ENCODE measurements at places on chromosomes 11 and 22. TPM values are rescaled to one million over a fixed set of nuclear protein-coding genes. Genes with fewer than 3 reads are reported as not detected.

DNA sequence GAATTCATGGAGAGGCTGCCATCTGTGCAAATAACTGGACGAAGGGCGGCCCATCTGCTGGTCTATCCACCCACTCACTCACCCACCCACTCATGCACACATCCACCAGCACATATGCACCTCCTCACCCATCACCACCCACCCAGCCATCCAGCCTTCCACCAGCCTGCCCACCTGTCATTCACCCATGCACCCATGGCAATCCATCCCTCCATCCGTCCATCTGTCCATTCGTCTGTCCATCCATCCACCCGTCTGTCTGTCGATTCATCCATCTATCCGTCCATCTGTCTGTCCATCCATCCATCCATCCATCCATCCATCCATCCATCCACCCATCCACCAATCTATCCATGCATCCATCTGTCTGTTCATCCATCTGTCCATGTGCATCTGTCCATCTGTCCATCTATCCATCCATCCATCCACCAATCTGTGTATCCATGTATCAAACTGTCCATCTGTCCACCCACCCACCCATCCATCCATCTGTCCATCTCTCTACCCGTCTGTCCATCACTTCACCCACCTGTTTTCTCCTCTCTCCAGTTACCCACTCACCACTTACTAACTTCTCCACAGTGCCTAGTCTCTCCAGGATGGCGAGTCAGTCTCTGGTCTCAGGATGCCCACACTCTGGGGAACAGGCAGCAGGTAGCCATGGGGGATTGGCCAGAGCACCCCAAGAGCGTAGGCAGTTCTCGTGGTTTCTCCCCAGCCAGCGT lies 8.9 kb downstream of the TRPM5 start:
- no peaks in the 10 kb centered on the region for H3K36me3 ChIP-seq
- DNase-seq, result no peak
- H3K4me3 ChIP-seq, result no peak overlapping the region
- no peak overlapping the region for H3K27ac ChIP-seq
- peaks cover 10% of the 10 kb centered on the region for H3K27me3 ChIP-seq

GRCh38 chr11:1131033-1131911 lies 26.5 kb upstream of the MUC5AC start:
- no peak overlapping the region for H3K27ac ChIP-seq
- DNase-seq, result no peak
- peaks cover 2% of the 10 kb centered on the region for H3K27me3 ChIP-seq
- H3K36me3 ChIP-seq, result no peaks in the 10 kb centered on the region
- no peak overlapping the region for H3K4me3 ChIP-seq

- H3K4me3 ChIP-seq, result no peak overlapping the region
- no peak for DNase-seq
- H3K27me3 ChIP-seq, result no peaks in the 10 kb centered on the region
- H3K4me1 ChIP-seq, result peaks cover 11% of the 10 kb centered on the region
Observed at GRCh38 chr11:12064136-12064953, 46.0 kb upstream of the MICAL2 start.

DNA sequence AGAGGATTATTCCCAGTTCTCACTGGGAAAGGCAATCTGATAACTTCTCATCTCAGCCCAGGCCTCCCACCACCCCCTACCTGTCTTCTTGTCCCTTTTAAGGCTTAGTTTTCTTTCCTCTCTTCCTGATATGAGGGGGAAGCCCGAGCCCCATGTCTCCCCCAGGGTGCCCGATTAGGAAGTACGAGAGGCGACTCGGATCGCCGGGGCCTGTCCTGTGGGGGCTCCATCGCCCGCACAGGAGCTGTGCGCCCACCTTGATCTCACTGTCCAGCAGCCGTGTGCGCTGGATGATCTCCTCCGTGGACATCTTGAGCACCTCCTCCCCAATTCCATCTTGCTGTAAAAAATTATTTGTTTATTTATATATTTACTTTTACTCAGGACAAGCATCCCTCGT lies 628 bp downstream of the PSMC3 start:
- peak overlapping the region; percentile 90 for H3K27ac ChIP-seq
- peaks cover 16% of the 10 kb centered on the region for H3K4me1 ChIP-seq
- H3K4me3 ChIP-seq, result peak overlapping the region; percentile 100
- H3K27me3 ChIP-seq, result no peaks in the 10 kb centered on the region
- H3K36me3 ChIP-seq, result peaks cover 46% of the 10 kb centered on the region

DNA sequence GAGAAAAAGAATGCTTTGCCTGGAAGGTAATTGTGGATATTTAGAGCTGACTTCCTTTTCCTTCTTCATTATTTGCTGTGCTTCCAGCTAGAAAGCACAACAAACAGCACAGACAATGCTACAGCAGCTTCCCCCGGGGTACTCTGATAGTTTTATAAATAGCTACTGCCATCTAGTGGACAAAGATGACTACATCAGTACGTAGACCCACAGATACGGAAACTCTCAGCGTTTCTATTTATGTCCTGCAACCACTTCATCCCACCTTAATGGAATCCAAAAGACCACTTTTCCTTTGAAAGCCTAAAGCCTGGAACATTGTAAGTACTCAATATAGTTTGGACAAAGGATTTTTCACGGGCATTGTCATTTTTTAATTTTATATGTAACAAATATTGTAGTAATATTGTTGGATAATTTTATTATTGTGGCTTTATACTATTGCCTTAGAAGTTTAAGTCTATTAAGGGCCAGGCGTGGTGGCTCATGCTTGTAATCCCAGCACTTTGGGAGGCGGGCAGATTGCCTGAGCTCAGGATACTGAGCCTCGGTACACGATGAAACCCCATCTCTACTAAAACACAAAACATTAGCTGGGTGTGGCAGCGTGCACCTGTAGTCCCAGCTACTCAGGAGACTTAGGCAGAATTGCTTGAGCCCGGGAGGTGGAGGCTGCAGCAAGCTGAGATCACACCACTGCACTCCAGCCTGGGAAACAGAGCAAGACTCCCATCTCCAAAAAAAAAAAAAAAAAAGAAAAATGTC lies 7.5 kb downstream of the HSPA8 start:
- H3K4me1 ChIP-seq, result peaks cover 17% of the 10 kb centered on the region
- H3K4me3 ChIP-seq, result no peak overlapping the region
- no peak overlapping the region for H3K27ac ChIP-seq
- DNase-seq, result peak; percentile 87
- no peaks in the 10 kb centered on the region for H3K27me3 ChIP-seq
- H3K36me3 ChIP-seq, result peaks cover 50% of the 10 kb centered on the region

The IZUMO1R gene
- total RNA-seq, result not detected

DNA sequence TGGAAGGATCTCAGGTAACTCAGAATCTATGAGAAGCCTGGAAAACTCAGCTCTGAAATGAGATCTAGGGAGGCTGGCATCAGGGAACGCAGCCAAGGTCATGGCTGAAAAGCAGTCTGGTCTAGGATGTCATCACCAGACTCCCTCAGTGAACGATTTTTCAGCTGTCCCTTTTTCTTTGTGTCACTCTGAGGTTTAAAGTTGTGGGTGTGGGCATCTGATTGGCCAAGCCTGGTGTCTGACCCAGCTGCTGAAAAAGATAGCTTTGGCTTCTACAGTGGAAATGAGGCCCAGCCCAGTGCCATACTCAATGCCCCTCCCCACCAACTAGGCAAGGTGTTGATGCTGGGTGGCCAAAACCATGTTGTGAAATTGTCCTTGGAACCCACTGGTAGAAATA lies 14.5 kb downstream of the RPS3 start:
- no peaks in the 10 kb centered on the region for H3K27me3 ChIP-seq
- H3K4me3 ChIP-seq, result no peak overlapping the region
- peak overlapping the region; percentile 71 for H3K27ac ChIP-seq
- peaks cover 39% of the 10 kb centered on the region for H3K4me1 ChIP-seq
- DNase-seq, result peak; percentile 74
- H3K36me3 ChIP-seq, result peaks cover 26% of the 10 kb centered on the region

The ZNF215 gene
- total RNA-seq, result 0.89 TPM

DNA sequence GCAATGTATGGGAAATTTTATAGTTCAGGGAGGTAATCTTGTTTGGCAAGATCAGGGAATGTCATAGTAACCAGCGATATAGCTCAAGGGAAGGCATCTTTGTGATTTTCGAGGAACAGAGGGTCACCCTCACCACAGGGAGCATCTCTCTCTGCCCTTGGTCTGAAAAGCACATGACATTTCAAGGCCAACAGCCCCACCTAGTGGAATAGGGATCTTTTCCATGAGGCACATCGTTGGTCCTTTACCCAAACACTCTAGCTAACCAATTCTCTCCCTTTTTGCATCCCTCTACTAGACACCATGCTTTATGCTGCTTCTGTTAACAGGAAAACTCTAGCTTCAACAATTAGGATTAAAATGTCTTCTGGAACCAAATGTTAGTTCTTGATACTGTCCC lies 179.0 kb downstream of the GRM5 start:
- H3K4me1 ChIP-seq, result no peaks in the 10 kb centered on the region
- no peaks in the 10 kb centered on the region for H3K27me3 ChIP-seq
- no peak overlapping the region for H3K4me3 ChIP-seq
- no peak for DNase-seq
- H3K27ac ChIP-seq, result no peak overlapping the region

GRCh38 chr11:23730307-23730998 lies 766.4 kb upstream of the LUZP2 start:
- no peaks in the 10 kb centered on the region for H3K4me1 ChIP-seq
- DNase-seq, result no peak
- H3K36me3 ChIP-seq, result no peaks in the 10 kb centered on the region
- no peak overlapping the region for H3K27ac ChIP-seq
- H3K4me3 ChIP-seq, result no peak overlapping the region

Data from muscle of leg (tissue), 16 donors.